GM10248 (cell line): ENCODE measurements at places on chromosomes 1 and 21.

DNA sequence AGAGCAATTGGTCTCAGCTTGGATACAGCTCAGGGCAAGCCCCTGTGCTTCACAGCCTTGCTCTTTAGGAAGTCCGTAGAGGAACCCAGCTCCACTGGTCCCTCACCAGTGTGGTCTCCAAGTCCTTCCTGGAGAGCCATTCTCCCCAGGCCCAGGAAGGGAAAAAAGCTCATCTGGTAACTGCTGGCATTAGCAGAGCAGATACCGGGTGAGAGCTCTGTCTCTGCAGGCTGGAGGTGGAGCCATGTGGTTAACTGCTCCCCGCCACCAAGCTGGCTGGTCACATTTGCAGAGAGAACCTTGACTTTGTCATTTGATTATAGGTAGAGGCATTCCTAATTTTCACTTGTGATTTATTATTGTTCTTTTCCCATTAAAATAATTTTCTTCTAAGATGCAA is 169.6 kb downstream of the ROR1 start:
- no peak for DNase-seq

DNA sequence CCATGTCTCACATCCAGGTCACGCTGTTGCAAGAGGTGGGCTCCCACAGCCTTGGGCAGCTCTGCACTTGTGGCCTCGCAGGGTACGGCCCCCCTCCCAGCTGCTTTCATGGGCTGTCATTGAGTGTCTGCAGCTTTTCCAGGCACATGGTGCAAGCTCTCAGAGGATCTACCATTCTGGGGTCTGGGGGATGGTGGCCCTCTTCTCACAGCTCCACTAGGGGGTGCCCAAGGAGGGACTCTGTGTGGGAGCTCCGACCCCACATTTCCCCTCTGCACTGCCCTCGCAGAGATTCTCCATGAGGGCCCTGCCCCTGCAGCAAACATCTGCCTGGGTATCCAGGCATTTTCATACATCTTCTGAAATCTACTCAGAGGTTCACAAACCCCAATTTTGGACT is 219.4 kb downstream of the LRRC7 start:
- DNase-seq: no peak

DNA sequence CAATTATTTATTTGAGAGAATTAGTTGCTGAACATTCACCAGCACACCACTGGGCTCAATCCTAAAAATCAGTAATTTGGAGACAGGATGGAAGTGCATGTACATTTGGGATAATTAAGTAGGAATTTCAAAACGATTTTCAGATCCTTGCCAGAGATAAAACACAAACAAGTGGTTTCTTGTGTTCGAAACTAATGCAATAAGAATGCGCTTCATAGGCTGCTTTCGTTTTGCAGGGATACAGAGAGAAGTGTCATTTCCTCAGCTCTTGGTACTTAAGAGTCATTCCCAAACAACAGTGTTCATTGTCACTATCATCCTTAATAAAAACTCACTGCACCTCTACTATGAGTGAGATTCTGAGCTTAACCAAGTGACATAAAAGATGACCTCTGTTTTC is 20.6 kb upstream of the USP24 start:
- DNase-seq: no peak

GRCh38 chr1:159510229-159510541 is 25.6 kb downstream of the OR10J5 start:
- DNase-seq: no peak

GRCh38 chr1:179935909-179936496 is 18.6 kb upstream of the CEP350 start:
- DNase-seq: peak; percentile 22

- no peak for DNase-seq
These were observed 55.3 kb upstream of the NBPF3 start for GRCh38 chr1:21384620-21385019.

- DNase-seq: no peak
These were observed 46.1 kb downstream of the NME7 start for GRCh38 chr1:169321539-169321938.

- DNase-seq: no peak
These were observed 60.5 kb downstream of the RUNX1 start for GRCh38 chr21:34988625-34989024.

- peak; percentile 15 for DNase-seq
These were observed 588 bp upstream of the WNT3A start for GRCh38 chr1:228006034-228006785.

DNA sequence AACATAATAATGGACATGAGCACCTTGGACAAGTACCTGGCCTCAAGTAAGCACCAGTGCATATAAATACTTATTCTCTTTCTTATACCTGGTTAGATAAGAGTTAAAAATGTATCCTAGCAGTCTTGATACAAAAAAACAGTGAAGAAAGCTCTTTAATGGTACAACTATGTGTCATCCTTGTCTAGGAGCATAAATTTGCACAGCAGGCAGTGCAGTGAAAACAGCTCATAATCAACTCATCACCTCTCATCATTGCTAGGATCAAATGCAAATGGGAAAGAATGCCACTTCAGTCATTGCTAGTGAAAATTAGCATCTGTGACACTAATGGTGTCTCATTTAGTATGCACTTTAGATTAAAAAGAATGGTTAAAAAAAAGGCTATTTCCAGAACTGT is 7.6 kb downstream of the SAMSN1 start:
- no peak for DNase-seq

GRCh38 chr1:20928146-20928545 is 141.0 kb upstream of the HP1BP3 start:
- no peak for DNase-seq

- DNase-seq: no peak
These were observed 493 bp upstream of the ELOA start for GRCh38 chr1:23742670-23743286.

GRCh38 chr1:100441651-100442050 is 89.3 kb downstream of the CDC14A start:
- no peak for DNase-seq

DNA sequence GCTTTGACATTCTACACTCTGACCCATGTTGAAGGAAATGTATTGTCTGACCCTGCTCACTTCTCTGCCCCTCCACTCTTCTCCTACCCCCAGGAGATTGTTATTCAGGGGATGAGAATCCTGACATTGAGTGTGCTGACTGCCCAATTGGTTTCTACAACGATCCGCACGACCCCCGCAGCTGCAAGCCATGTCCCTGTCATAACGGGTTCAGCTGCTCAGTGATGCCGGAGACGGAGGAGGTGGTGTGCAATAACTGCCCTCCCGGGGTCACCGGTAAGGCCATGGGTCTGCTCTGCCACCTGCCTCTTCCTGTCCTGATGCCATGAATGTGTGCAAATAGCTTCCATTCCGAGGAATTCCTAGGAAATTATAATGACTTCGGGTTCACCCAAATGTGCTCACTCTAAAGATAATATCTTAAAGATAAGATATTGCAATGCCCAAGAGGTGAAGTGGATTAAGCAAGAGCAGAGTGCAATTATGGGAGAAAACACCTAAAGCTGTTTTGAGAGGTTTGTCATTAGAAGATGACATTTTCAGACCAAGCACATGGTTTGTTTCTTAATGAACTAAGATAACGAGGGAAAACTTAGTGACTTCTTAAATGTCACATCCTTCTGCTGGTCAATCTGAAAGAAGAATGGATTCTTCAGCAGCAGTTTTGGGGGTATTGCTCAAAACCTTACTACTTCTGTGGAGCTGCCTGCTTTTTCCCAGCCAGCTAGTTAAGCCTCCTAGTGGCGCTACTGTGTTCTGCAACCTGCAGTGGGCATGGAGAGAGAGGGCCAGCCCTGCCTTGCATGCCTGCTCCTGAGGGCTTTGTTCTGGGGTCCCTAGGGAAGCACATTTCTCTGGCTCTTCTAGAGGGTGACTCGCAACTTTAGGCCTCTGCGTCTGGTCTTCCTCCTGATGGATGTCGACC is 41.6 kb downstream of the LAMC2 start:
- DNase-seq: peak; percentile 70

DNA sequence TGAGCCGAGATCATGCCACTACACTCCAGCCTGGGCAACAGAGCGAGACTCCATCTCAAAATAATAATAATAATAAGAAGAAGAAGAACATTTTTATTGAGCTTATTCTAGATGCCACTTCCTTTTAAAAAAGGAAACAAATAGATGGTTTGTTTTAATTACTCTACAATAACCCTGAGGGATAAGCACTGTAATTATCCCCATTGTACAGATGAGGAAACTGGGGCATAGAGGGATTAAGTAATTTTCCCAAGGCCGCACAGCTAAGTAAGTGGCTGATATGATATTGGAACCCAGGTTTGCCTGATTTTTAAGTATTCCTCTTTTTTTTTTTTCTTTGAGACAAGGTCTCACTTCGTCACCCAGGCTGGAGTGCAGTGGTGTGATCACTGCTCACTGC is 58.5 kb upstream of the LRIG2 start:
- no peak for DNase-seq
